ENCODE measurements at places on chromosomes 3 and 15. TPM values are rescaled to one million over a fixed set of nuclear protein-coding genes. Genes with fewer than 3 reads are reported as not detected.

DNA sequence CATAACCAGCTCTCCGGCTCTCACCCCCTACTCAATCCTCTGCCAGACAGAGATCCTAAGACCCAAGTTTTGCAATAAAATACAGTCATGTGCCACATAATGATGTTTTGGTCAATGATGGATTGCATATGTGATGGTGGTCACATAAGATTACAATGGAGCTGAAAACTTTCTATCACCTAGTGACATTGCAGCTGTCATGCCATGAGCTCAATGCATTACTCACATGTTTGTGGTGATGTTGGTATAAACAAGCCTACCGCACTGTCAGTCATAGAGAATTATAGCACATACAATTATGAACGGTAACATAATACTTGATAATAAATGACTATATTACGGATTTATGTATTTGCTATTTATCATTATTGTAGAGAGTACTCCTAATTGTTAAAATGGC is 26.9 kb upstream of the SAMMSON start:
- peak; percentile 50 for DNase-seq

- DNase-seq = no peak
These were observed at the start of gene SNX22 for GRCh38 chr15:64151727-64152506. Gene SNX22 (plus strand): TSS chr15:64151731. CDS start chr15:64151776, 45 bp downstream.

Gene PIF1
- 43.9 TPM for total RNA-seq

DNA sequence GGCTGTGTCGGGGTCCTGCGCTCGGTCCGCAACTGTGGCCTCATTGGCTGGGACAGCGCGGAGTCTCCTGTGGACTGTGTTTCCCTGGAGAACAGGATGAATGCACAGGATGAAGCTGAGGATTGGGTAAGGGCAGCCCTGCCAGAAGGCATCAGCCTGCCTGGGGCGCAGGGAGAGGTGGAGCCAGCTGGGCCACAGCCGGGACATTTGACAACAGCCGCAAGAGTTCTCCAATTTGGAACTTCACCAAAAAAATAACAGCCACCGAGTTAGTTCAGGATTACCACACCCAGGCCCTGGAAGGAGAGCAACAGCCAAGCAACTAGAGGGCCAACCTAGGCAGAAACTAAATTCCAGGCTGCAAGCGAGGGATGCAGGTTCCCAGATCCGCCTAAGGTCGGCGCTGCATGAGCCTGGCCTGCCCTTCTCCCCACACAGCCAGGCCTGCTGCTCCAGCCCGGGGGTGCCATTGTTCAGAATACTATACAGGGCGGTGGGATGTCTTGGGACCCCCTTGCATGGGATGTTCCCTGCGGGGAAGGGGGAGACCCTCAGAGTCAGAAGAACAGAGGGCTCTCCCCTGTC is 229.3 kb downstream of the OCA2 start:
- no peak for DNase-seq

DNA sequence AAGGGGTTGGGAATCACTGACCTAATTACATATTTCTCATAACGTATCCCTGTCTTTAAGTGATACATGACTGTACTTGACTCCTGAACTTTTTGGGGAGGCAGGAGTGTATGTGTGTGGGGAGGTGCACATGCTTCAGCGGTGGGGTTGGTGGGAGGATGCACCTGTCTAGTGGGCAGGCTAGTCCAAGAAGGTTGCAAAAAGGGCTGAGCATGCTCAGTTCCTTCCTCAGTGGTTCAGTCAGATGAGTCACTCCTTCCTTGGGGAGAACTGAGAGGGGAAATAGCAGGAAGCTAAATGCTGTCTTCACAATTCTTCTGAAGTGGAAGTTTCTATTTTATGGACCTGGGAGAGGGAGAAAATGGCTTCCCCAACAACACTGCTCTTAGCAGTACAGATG is 24.6 kb upstream of the AP4E1 start:
- peak; percentile 88 for DNase-seq

Gene B2M
- total RNA-seq = 1,643 TPM

DNA sequence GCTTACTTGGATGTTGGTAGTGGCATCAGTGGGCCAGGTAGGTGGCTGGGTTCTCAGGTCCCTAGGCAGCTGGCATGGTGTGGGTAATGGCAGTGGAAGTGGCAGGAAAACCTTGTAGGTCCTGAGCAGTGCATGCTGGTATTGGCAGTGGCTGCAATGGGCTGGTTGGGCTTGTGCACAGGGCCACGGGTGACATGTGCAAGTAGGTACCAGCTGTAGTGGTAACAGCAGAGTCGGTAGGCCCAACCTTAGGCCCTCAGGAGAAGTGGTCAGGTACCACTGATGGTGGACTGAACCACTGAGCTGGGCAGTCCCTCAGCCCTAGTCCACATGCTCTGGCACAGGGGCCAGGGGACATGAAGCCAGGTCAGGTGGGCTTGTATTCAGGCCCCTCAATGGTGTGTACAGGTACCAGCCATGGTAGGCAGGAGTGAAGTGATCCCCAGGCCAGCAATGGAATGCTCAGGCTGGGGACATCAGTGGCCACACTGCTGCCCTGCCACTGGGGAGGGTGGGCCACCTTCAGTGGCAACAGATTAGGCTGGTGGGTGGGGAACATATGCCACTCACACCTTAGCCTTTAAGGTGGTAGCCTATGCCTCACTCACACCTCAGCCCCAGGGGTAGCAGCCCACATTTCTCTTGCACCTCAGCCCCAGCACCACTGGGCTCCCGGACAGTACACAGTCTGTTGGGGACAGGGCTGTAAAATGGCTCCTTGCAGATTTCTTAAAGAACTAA is 118.1 kb downstream of the LRRK1 start:
- DNase-seq = no peak

Gene DCBLD2
- total RNA-seq = 628 TPM

DNA sequence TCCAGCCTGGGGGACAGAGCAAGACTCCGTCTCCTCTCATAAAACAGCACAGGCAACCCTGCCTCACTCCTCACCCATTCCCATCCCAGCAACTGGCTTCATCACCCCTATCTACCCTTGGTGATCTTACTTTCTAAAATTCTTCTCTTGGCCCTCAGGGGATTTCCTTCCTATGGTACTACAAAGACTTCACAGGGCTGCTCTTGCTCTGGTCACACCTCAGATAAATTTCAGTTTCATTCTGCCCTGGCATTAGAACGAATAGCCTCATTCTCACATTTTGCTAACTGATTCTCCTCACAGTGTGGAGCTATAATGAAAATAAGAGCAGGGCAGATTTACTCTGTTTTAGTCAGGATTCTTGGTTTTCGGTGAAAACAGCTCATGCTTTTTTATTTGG is 22.1 kb upstream of the CRBN start:
- DNase-seq = no peak

DNA sequence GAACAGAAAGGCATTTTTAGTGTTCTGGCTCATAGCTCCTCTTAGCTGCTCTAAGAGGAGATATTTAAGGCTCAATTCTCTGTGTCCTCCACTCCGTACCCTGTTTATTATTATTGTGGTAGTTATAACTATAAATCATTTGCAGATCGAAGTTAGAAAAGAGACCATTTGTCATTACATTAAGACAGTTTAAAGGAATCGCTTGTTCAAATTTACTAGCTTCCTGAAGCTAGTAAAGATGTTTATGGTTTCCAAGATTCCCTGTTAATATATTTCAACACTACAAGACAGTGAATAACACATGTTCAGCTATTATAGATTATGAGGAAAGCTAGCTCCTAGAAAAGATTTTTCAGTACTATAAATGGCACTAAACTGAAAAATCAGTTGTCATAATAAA is 12.6 kb downstream of the ATXN7 start:
- DNase-seq = no peak
